ENCODE measurements at places on chromosomes 11 and 22. TPM values are rescaled to one million over a fixed set of nuclear protein-coding genes. Genes with fewer than 3 reads are reported as not detected.

DNA sequence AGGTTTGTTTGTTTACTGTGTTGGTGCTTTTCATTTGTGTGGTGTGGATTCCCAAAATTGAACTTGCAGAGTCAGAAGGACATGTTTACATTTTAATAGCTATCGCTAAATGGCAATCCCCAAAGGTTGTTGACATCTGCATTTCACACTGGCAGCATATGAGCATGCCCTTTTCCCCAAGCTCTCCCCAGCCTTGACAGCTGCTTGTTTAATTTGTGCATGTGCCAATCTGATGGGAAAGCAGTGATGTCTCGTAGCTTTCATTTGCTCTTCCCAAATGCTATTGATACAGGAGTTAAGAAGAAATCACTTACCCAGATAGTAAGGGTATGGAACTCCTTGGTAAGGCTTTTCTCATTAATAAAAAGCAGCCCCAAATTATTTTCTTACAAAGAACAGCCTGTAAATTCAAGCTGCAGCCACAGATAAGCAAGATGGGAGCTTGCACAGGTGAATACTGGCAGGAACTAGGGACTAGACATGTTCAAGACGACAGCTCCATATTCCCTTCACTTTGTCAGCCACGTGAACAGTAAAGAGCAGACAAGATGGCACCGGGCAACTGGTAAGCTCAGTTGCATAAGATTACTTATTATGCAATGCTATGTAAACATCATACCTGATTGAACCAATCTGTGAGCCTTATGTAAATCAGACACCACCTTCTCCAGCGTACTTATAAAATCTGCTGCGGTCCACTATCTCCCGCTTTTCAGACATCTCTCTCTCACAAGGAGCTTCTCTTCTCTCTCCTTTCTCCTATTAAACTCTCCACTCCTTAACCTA lies 87.4 kb downstream of the IGLL5 start:
- no peak for DNase-seq
- no peaks in the 10 kb centered on the region for H3K4me1 ChIP-seq
- no peaks in the 10 kb centered on the region for H3K36me3 ChIP-seq
- H3K27ac ChIP-seq = no peak overlapping the region
- no peak overlapping the region for H3K4me3 ChIP-seq
- H3K27me3 ChIP-seq = no peaks in the 10 kb centered on the region

Gene DDX6
- 92.2 TPM for total RNA-seq

- H3K4me1 ChIP-seq = peaks cover 3% of the 10 kb centered on the region
- peak; percentile 79 for DNase-seq
- no peaks in the 10 kb centered on the region for H3K36me3 ChIP-seq
- H3K27me3 ChIP-seq = no peaks in the 10 kb centered on the region
- peak overlapping the region; percentile 82 for H3K27ac ChIP-seq
These were observed 34.6 kb upstream of the SHANK2 start for GRCh38 chr11:71286701-71287643.

- no peaks in the 10 kb centered on the region for H3K36me3 ChIP-seq
- peaks cover 20% of the 10 kb centered on the region for H3K4me1 ChIP-seq
- H3K27me3 ChIP-seq = no peaks in the 10 kb centered on the region
- DNase-seq = peak; percentile 47
- no peak overlapping the region for H3K4me3 ChIP-seq
These were observed 46.1 kb upstream of the OR4B1 start for GRCh38 chr11:48170241-48171233.
